ENCODE measurements at places on chromosomes 7 and 10. TPM values are rescaled to one million over a fixed set of nuclear protein-coding genes. Genes with fewer than 3 reads are reported as not detected.
A peak's percentile ranks its signal among the peaks of the same experiment; 100 is the strongest.

DNA sequence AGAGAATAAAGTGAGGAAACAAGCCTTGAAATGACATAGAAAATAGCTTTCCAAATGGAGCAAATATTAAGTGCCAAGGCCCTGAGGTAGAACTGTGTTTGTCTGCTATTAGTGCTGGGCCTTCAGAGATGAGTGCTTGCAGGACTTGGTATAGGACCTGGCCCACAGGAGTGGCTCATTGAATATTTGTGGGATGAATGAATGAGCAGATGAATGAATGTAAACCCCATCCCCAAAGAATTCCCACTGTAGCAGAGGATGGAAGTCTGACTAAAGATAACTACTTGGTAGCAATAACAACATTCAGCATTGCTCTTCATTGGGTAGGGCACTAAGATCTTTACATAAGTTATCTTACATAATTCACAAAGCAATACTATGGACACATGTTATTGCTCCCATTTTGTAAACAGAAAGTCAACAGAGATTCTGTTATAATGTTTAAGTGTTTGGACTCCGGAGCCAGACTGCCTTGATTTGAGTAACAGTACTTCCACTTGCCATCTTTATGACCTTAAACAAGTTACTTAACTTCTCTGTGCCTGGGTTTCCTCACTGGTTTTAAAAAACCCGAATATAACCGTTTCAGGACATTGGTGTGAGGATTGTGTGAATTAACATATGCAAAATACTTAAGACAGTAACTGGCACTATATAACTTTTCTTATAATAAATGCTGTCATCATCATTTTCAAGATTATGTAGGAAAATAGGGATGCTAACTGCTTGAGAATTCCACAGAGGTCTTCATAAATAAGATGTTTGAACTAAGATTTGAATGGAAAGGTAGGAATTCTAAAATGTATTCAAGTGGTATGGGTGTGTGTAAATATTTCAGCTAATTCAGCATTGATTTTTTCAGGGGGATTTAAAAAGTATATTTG lies 141.9 kb downstream of the PRKG1 start:
- H3K36me3 ChIP-seq, result no peaks in the 10 kb centered on the region
- no peak overlapping the region for H3K27ac ChIP-seq
- no peak overlapping the region for H3K4me3 ChIP-seq

DNA sequence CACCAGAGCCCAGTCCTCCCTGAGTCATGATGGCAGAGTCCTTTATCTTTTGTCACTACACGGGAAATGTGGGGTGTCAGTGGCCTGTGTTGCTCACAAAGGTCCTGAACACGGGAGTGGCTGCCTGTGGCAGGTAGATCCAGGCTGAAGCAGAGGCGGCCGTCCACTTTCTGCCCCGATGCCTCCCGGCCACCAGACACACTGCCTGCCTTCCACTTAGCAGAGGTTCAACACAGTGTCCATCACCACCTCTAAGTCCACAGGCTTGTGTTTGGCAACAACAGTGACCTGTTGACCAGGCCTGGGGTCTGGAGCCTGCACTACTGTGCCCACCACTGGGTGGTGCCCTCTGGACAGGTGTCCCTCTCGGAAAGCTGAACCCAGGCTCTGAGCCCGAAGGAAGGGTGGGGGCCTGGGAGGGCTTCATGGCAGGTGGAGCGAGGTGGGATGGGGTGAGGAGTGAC lies 49.9 kb upstream of the CAMK2B start:
- H3K4me3 ChIP-seq, result no peak overlapping the region
- no peak overlapping the region for H3K27ac ChIP-seq
- DNase-seq, result no peak
- H3K4me1 ChIP-seq, result peaks cover 1% of the 10 kb centered on the region
- peaks cover 17% of the 10 kb centered on the region for H3K27me3 ChIP-seq
- no peaks in the 10 kb centered on the region for H3K36me3 ChIP-seq

- no peaks in the 10 kb centered on the region for H3K36me3 ChIP-seq
- H3K27ac ChIP-seq, result no peak overlapping the region
- H3K4me1 ChIP-seq, result no peaks in the 10 kb centered on the region
- no peak for DNase-seq
- no peak overlapping the region for H3K4me3 ChIP-seq
Measured at GRCh38 chr7:27123477-27124053, 7.0 kb downstream of the HOXA4 start.

GRCh38 chr10:108469940-108470339 lies 1305.4 kb upstream of the SORCS1 start:
- peaks cover 9% of the 10 kb centered on the region for H3K27me3 ChIP-seq
- H3K4me1 ChIP-seq, result no peaks in the 10 kb centered on the region
- H3K4me3 ChIP-seq, result no peak overlapping the region
- no peak overlapping the region for H3K27ac ChIP-seq

DNA sequence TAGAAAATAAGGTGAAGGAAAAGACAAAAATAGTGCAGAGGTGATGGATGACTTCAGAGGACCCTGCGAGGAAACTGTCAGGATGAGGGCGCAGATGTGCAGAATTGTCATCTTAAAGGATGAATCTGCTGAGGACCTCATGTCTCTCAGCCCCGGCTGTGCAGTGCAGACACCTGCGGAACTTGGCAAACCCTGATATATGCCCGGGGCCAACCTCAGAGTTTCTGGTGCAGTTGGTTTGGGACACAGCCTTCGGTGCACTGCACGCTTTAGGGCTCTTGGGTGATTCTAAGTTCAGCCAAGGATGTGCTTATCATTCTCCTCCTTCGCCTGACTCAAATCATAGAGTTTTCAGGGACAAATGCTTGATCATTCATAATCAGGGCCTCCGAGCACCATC lies 310.1 kb downstream of the TCERG1L start:
- H3K4me1 ChIP-seq, result no peaks in the 10 kb centered on the region
- H3K27ac ChIP-seq, result no peak overlapping the region
- no peak overlapping the region for H3K4me3 ChIP-seq
- H3K36me3 ChIP-seq, result no peaks in the 10 kb centered on the region
- no peaks in the 10 kb centered on the region for H3K27me3 ChIP-seq

DNA sequence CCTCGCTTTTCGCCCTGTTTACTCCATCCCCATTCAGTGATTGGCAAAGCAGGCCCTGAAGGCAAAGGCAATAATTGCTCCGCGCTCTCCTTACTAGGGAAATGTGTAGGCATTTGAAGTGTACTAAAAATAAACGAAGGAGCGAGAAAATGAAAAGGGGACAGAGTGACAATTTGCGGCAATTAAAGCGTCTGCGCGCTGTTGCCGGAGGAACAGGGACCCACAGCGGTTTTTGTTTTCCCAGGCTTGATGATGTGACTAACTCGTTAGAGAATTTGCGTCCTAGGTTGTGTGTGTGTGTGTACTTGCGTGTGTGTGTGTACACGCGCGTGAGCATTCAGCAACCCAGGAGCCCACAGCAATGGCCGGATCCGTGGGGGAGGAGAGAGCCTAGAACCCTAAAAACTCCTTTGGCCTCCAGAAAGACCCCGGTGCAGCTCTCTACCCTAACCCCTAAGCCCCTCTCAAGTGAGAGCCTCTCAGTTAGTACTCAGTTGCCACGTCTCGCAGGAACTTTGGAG lies 7.8 kb upstream of the DLX6 start:
- no peak for DNase-seq
- H3K4me1 ChIP-seq, result no peaks in the 10 kb centered on the region
- H3K27me3 ChIP-seq, result peaks cover 97% of the 10 kb centered on the region
- no peaks in the 10 kb centered on the region for H3K36me3 ChIP-seq

GRCh38 chr10:110528224-110528996 lies 30.7 kb downstream of the DUSP5 start:
- DNase-seq, result no peak
- peaks cover 6% of the 10 kb centered on the region for H3K27me3 ChIP-seq
- H3K4me3 ChIP-seq, result peak overlapping the region; percentile 0
- peak overlapping the region; percentile 75 for H3K27ac ChIP-seq
- H3K4me1 ChIP-seq, result peaks cover 47% of the 10 kb centered on the region
- peaks cover 3% of the 10 kb centered on the region for H3K36me3 ChIP-seq

- H3K27me3 ChIP-seq, result no peaks in the 10 kb centered on the region
- peak; percentile 68 for DNase-seq
- peak overlapping the region; percentile 93 for H3K27ac ChIP-seq
Measured at GRCh38 chr10:91796331-91797047, 1.7 kb upstream of the TNKS2 start.

GRCh38 chr7:5354460-5355232 lies 69.0 kb downstream of the TNRC18 start:
- H3K4me1 ChIP-seq, result peaks cover 9% of the 10 kb centered on the region
- H3K27me3 ChIP-seq, result no peaks in the 10 kb centered on the region
- DNase-seq, result no peak
- H3K4me3 ChIP-seq, result no peak overlapping the region

DNA sequence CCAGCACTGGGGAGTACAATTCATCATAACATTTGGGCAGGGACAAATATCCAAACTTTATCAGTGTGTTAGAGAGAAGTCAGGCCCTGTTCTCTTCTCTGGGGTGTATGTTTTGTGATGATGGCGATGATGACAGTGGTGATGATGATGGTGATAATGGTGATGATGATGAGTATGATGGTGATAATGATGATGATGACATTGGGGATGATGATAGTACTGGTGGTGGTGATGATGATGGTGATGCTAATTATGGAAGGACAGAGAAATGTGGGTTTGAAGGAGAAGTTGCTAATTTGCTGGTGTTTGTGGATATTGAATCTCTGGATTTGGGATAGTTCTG lies 64.0 kb downstream of the CAMK1D start:
- peak overlapping the region; percentile 52 for H3K27ac ChIP-seq
- H3K36me3 ChIP-seq, result peaks cover 2% of the 10 kb centered on the region
- peaks cover 29% of the 10 kb centered on the region for H3K4me1 ChIP-seq
- no peaks in the 10 kb centered on the region for H3K27me3 ChIP-seq
- no peak for DNase-seq

DNA sequence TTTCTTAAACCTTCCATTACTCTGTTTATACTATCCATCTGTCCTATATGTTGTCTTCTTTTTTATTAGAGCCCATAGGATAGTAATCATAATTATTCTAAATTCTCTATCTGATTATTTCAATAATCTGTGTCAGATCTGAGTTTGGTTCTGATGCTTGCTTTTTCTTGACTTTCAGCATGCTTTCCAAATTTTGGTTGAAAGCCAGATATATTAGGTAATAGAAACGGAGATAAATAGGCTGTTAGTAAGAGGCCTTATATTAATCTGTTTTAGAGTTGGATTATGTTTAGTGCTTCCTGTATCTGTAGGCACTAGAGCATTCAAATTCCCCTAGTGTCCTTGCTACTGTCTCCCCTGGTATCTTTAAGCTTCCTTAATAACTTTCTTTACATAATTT lies 939.9 kb upstream of the GHITM start:
- no peak for DNase-seq
- no peaks in the 10 kb centered on the region for H3K36me3 ChIP-seq
- H3K4me1 ChIP-seq, result no peaks in the 10 kb centered on the region
- no peak overlapping the region for H3K4me3 ChIP-seq
- no peaks in the 10 kb centered on the region for H3K27me3 ChIP-seq

GRCh38 chr10:32923849-32924248 lies 34.2 kb downstream of the ITGB1 start:
- no peak overlapping the region for H3K4me3 ChIP-seq
- H3K27ac ChIP-seq, result no peak overlapping the region
- peaks cover 15% of the 10 kb centered on the region for H3K4me1 ChIP-seq
- no peak for DNase-seq
- H3K27me3 ChIP-seq, result no peaks in the 10 kb centered on the region

DNA sequence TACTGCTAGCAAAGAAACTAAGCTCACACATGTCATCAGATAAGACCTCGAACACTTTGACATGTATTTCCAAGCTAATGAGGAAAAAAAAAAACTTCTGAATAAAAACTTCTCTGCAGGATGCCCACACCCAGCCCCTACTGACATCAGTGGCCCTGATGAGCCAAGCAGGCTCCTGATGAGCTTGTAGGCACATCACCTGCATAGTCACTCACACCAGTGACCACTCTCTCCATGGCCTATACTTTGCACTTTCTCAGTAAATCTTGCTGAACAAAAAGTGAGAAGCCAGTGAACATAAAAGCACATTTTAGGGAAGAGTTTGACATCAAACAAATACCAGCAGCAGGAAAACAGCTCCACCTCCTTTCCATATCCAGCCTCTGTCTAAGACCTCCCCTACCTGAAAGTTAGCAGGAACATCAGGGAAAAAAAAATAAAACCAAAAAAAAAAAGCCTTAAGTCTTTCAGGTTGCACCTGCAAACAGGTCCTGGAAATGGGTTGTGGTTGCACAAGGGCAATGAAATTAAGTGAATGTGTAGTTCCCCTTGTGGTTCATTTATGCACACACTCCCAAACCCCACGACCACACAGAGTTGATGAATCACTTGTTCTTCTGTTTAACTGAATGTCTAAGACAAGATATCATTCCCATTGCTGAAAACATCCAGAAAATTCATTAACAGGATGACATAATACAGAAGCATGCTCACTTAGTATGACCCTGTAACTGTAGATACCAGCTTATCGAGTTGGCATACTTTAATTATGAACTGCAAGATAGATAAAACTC lies 205.2 kb upstream of the PDE1C start:
- H3K4me1 ChIP-seq, result peaks cover 7% of the 10 kb centered on the region
- no peak overlapping the region for H3K4me3 ChIP-seq
- H3K27ac ChIP-seq, result no peak overlapping the region
- H3K27me3 ChIP-seq, result peaks cover 14% of the 10 kb centered on the region
- no peak for DNase-seq

ALOX5 gene
- 6.7 TPM for total RNA-seq

SPDYE2B gene
- total RNA-seq, result not detected

TFEC gene
- not detected for total RNA-seq

GLI3 gene
- 0.12 TPM for total RNA-seq

STEAP4 gene
- not detected for total RNA-seq

NEURL1 gene
- 1.6 TPM for total RNA-seq

TMEM213 gene
- total RNA-seq, result not detected

NEBL gene
- not detected for total RNA-seq
